Tongue (tissue), 3 donors: ENCODE measurements at places on chromosomes 3 and 15. TPM values are rescaled to one million over a fixed set of nuclear protein-coding genes. Genes with fewer than 3 reads are reported as not detected.

DNA sequence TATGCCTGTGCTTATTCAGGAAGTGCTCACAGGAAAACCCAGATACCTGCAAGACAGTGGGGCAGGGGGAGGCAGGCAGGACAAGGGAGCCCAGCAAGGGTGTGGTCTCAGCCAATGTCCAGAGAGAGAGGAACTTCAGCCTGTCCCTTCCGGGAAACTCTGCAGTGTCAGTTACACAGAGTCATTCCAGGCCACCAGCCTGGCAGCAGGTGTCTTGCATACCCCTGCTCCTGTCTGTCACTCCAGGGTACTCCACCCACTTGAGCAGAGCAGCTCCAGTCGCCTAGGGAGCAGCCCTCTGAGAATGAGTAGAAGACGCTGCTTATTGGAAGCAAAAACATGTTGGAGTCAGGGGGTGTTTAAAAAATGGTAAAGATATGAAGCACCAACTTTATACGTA lies 431.2 kb upstream of the RGMA start:
- DNase-seq = peak; percentile 86

DNA sequence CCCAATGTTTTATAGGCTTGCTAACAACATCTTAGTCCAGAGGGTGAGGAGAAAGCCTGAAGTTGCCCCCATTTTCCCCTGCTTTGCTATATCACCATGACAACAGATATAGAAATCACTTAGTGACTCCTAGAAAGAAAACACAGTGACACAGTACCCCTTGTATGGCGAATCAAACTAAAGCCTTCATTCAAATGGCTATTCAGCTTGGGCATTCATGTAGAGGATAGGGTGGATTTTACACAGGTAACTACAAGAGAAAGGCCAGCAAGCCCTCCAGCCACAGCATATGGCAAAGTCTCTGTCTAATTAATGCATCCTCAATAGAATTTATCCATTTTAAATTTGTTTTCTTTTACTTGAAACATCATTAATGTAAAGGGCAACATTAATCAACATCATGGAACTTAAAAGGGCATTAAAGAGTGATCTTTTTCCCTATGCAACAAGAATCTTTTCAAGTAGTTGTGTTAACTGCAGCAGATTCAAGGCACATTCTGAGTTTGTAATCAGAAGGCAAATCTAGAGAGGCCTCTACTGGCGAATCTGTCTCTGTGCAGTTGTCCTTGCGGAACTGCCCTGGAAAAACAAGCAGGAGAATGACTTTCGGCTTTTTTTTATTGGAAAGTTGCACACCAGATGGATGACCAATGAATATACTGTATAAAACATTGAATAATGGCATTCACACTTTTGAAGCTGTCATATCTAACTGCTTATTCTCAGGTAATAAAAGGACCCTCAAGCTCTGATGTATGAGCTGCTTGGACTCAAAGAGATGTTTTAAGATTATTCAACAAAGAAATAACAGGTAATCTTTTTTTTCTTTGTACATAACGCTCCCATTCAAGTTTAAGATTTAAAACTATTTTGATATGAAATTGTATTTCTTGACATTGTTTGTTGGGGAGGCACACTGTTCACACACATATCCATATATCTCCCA lies 621.7 kb upstream of the AGTR1 start:
- peak; percentile 69 for DNase-seq

DNA sequence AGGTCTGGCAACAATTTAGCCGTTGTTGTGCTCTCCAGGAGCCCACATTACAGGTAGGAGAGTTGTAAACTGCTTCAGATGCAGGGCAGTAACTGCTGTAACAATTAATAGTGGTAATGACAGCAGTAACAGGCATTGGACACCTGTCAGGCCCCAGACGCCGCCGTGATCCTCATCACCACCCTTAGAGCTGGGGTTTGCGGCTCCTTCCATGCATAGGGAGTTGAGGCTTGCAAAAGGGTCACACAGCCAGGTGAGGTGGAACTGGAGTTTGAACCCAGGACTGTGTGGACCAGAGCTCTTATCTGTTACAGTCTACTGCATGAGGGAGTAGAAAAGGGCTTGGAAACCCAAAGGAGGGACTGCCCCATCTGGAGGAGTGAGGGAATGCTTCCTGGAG lies 26.8 kb upstream of the NR2C2 start:
- no peak for DNase-seq

DNA sequence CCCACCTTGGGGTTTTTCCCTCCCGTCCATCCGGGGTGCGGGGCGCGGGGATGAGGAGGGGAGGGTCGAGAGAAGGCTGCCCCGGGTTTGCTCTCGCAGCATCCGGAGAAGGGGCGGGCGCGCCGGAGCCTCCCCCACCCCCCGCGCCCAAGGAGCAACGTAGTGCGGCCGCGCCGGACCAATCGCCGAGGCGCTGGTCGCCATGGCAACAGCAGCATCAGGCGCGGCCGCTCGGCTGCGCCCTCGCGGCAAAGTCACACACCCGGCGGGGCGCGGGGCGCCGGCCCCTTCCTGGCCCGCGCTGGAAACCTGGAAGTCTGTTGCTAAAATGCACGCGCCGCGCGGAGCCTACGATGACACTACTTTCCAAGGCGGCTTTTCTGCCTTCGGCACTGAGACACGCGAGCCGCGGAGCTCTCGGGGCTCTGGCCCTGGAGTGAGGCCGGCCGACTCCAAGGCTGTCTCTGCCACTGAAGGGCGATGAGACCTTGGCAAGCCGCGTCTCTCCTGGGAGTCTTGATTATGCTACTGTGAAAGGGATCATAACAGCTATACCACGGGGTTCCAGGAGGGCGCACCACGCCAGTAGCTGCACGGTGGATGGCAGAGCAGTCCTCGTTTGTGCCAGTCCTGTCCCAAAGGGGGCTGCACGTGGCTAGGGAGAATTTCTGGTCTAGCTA lies at the start of gene IQSEC1:
TSS of gene IQSEC1 (minus strand) at position 104 of the 680 bp plus-strand sequence. CDS start 415 bp downstream, outside the sequence.
- peak; percentile 78 for DNase-seq

Gene SLMAP
- 133 TPM for total RNA-seq

Gene NCBP2
- total RNA-seq = 45.7 TPM

GRCh38 chr3:186108106-186108940 lies 566 bp downstream of the ETV5 start:
- peak; percentile 78 for DNase-seq

Gene MB21D2
- 12.7 TPM for total RNA-seq

GRCh38 chr3:104947943-104948342 lies 418.8 kb upstream of the ALCAM start:
- DNase-seq = no peak

DNA sequence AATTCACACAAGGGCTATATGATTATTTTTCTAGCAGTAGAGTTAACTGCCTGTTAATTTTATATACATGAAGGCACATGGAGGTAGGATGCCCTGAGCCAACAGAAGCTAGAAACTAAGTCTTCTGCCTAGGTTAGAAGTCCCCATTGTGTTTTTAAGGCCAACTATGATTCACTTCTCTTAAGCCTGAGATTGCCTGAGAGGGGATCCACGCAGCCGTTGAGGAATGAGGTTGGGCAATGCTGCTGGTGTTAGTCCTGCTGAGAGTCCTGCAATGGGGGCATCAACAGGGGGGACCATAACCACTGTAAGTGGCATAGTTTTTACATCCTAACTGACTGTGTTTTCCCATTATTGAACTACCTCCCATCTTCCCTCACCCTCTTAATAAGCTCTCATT lies 60.1 kb upstream of the PFN2 start:
- no peak for DNase-seq

GRCh38 chr15:53979051-53979788 lies 979 bp downstream of the UNC13C start:
- DNase-seq = no peak

DNA sequence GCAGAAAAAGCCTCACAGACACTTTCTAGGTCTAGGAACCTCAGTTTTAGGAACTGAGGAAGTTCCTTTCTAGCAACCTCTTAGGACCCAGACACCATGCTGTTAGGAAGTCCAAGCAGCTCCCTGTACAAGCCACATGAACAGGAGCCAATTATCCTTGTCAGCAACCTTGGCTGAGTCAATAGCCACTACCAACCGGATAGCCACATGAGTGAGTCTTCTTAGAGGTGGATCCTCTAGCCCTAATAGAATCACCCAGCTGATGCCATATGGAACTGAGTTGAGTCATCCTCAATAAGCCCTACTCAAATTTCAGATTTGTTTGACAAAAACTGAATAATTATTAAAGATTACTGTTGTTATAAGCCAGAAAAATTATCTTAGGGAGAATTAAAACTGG lies 256.2 kb downstream of the NLGN1 start:
- no peak for DNase-seq

GRCh38 chr3:10941972-10942371 lies 50.6 kb upstream of the SLC6A1 start:
- no peak for DNase-seq

DNA sequence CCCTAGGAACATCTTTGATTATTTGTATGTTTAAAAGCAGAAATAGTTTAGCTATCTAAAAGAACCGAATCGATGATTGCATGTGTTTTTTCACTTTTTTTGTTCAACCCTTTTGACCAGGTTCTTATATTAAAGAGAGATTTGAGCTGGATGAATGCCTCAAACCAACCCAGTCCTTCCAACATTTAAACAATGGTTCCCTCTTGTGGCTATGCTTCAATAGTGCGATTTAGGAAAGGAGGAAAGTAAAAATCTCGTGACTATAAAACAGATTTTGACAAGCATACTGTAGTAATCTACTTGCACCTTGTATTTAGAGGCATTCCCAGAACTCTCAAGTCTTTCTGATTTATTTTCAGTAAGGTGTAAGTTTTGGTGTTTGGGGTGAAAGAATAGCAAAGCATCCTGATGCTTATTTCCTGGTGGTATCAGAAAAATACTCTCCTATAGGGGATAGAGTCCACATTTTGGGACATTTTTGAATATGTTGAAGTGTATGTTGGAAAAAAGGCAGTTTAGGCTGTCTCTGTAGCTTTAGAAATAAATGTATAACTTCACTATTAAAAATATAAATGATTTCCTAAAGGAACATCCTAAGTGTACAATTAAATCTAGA lies 159.6 kb upstream of the KCNH8 start:
- DNase-seq = peak; percentile 74

Gene GOLGA6A
- not detected for total RNA-seq

GRCh38 chr3:23580096-23580713 lies 225.6 kb upstream of the UBE2E1 start:
- no peak for DNase-seq

Gene SACM1L
- total RNA-seq = 65.5 TPM

GRCh38 chr15:80476036-80476435 lies 71.9 kb downstream of the ARNT2 start:
- DNase-seq = no peak

DNA sequence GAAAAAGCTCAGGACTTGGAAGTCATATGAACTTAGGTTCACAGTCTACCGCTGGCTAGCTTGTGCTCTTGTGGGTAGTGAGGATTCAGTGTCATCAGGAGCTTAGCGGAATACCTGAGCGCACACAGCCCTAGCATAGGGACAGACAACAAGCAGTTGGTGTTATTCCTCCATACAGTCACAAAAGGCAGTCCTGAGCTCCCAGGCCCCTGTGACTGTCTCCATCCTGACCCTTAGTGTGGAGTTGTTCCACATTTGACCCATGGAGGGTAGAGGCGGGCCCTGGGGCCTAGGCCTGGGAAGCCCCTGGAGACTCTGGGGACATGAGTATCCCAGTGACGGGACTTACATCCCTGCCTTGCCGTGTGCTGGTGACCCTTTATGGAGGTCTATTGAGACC lies 131.5 kb upstream of the PLXNA1 start:
- no peak for DNase-seq

Gene RLBP1
- total RNA-seq = not detected

DNA sequence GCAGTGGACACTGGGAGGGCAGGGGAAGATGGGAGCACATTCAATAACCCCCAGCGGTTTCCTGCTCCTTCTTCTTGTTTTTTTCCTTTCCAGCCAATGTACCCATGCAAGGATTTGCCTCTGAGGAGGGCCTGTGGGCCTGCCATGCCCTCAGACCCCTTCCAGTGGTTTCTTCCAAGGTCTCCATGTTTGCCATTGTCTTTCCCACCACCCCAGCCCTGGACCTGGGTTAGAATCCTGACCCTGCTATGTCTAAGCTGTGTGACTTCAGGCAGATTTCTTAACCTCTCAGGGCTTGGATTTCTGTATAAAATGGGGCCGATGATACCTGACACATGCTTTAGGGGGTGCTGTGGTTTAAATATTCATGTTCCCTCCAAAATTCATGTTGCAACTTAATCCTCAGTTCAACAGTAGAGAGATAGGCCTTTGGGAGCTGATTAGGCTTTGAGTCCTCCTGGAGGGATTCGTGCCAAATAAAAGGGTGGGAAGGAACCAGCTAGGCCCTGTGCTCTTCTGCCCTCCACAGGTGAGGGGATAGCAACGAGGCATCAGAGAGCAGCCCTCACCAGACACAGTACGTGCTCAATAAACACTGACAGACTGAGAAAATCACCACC lies 46.3 kb upstream of the FLNB start:
- DNase-seq = no peak

GRCh38 chr3:80696280-80696679 lies 928.5 kb upstream of the ROBO1 start:
- DNase-seq = peak; percentile 55

- no peak for DNase-seq
Measured at GRCh38 chr3:144039661-144040060, 68.0 kb downstream of the DIPK2A start.

DNA sequence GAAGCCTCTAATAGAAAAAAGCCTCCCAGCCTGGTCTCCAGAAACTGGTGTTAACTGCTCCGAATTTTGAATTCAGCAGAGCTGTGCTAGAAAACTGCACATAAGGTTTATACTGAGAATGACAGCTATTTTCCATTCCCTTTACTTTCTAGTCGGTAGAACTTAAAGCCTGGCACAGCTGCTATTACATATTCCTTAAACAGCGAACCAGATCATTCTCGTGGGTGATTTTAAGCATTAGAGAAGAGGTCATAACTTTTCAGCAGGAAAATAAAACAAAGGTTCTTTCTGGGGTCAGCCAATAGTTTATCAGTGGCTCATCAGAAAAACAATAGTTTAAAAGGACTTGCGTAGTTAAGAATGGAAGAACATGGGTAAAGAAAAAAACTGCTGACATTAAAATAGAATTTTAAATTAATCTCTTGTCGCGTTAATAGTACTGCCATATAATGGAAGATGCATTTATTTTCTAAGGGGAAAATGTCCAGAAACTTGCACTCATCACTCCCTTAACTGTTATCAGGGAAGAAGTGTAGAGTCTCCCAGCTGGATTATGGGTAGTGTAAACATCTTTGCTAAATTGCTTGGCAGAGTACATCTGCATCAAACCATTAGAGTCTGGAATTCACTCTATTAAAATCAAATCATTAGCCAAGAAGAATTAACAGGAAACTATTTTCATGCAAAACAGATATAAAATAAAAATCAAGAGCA lies 7.9 kb downstream of the VGLL4 start:
- DNase-seq = peak; percentile 58

DNA sequence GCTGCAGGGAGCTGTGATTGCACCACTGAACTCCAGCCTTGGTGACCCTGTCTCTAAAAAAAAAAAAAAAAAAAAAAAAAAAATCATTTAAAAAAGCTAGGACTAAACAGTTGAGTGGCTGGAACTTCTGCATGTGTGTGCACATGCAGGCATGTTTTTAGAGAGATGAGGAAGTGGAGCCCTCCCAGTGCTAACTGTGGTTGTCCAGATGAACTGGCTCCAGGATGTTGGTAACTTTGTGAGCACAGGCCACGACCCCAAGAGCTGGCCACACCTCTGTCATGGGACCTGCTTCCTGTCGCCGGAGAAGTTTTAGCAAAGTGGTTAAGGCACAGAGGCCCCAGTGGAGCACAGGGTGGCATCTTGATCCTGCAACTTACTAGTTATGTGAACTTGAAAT lies 27.0 kb downstream of the CHCHD6 start:
- no peak for DNase-seq
